Amniotic epithelial cell (primary cell): ENCODE measurements at places on chromosomes 6 and 20.
A peak's percentile ranks its signal among the peaks of the same experiment; 100 is the strongest.

GRCh38 chr6:136525586-136526195, 24.5 kb downstream of the MAP7 start:
- DNase-seq, result peak; percentile 17

DNA sequence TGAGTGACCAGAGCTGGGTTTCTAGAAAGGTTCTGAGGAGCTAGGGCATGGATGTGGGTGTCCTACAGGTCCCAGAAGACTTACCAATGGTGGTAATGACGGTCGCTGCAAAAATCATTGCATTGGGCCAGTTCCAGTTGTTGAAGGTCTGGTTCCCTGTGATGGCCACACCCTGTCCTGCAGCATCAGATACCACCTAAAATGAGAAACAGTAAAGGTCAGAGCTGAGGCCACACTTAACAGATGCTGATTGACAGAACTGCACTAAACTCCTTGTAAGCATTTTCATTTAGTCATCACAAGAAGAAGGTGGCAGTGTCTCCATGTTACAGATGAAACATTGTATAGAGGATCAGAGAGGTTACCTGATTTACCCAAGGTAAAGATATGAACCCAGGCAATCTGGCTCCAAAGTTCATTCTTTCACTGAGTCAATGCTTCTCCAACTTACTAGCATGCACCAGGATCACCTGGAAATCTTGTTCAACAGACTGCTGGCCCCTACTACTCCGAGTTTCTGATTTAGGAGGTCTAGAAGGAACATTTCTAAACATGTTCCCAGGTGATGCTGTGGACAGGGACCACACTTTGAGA, 33.4 kb downstream of the KCNK5 start:
- no peak for DNase-seq

- DNase-seq, result no peak
Observed at GRCh38 chr6:39441301-39441700, 118.8 kb upstream of the KCNK16 start.

- DNase-seq, result peak; percentile 64
Observed at GRCh38 chr6:111973927-111974639, 79.8 kb upstream of the CCN6 start.

GRCh38 chr6:11044712-11045167, 635 bp upstream of the ELOVL2 start:
- no peak for DNase-seq

- DNase-seq, result peak; percentile 73
Observed at GRCh38 chr6:158605266-158605878, 39.2 kb downstream of the DYNLT1 start.

- no peak for DNase-seq
Observed at GRCh38 chr20:39961637-39962244, 727.3 kb downstream of the MAFB start.

- DNase-seq, result no peak
Observed at GRCh38 chr20:49432550-49432949, 49.9 kb downstream of the KCNB1 start.

DNA sequence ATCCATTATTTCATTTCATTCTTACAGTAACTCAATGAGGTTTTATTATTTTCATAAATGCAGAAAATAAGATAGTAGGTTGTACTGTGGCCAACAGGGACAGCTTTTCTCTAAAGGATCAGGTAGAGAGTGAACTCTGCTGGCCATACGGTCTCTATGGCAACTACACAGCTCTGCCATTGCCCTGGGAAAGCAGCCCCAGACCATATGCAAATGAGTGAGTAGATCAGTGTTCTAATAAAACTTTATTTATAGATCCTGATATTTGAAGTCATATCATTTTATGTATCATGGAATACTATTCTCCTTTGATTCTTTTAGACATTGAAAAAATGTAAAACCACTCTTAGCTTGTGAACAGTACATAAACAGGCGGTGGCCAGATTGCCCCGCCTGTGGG, 192.5 kb upstream of the RREB1 start:
- DNase-seq, result no peak

DNA sequence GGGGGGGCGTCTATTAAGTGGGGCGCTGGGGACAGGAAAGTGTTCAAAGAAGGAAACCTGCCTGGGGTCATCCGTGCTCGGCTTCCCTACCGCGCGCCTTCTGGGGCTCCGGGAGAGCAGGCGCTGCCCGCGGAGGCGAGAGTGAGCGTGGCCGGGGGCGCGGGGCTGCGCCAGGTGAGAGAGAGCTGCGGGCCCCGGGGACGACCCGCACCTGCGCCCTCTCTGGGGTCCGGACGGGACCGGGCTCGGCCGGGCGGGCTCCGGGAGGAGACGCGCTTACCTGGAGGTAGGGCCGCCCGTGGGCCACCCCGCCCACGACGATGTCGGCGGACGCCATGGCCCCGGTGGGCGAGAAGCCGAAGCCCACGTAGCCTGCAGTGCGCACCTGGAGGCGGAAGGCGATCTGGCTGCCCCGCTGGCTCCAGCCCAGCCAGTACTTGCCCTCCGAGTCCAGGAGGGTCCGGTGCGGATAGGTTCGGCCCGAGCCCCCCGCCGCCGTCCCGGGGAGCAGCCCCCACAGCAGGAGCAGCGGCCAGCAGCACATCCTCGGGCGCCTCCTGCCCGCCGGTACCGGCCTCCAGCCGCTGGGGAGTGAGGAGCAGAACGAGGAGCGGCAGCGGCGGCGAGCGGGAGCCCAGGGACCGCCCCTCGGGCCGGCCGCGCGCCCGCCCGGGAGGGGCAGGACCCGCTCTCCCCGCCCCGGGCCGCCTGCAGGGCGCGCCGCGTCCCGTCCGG, at the start of gene MOXD1:
MOXD1 (minus strand) TSS at position 593 of the 735 bp plus-strand sequence; CDS start at position 544, 49 bp downstream.
- DNase-seq, result peak; percentile 22

DNA sequence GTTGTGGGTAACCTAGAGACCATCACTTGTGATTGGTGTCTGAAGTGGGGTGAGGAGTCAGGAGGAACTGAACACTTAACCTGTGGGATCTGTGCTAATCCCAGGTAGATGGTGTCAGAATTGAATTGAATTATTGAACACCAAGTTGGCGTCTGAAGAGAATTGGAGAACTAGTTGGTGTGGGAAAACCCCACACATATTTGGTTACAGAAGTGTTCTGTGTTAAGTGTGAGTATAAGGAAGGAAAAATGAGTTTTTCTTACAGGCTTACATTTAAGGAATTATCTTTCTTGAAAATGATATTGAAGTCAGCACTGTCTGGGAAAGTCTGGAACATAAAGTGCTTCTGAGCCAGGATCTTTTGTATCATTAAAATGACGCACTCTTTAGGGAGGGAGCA, 182.9 kb upstream of the ECI2 start:
- no peak for DNase-seq

DNA sequence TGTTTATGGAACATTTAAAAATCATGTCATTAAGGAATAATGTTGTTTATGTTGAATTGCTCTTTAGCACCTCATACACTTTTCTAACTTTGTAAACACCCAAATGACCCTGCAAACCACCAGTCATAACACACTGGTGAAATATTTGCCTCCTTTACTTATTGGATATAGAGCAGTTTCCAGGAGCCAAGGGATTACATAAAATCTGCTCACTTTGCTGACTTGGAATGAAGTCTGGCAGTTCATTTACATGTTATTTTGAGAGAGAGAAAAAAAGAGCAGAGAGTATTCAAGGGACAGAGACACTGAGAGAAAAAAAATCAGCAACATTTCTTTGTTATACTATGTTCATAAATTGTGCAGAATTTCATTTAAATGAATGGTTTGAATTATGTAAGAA, 46.6 kb upstream of the DEFB112 start:
- DNase-seq, result no peak

DNA sequence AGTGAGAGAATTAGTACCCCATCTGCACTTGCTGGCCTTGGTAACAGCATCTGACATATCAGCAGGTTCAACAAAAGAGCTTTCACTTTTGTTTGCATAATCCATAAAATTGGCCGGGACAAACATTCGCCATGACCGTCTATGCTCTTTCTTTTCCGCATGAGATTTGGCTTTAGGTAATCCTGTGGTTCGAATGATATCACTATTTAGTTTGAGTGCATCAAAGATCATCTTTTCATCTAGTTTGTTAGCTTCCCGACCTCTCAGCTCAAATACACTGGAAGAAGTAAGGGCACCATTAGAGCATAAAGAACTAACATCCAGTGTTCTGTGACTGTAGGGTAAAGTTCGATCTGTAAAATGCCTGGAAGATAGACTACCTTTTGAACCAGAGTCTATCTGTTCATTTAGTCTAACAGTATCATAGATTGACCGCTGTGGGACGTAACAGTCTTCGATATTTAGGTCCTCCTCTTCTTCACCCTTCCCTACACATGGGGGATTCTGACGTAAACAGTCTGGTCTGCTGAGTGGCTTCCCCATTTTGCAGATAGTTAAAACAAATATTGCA, 101.6 kb downstream of the DST start:
- no peak for DNase-seq

GRCh38 chr6:68710916-68711315, 75.8 kb downstream of the ADGRB3 start:
- DNase-seq, result no peak

- DNase-seq, result no peak
Observed at GRCh38 chr6:13012977-13013680, 296.6 kb downstream of the PHACTR1 start.

DNA sequence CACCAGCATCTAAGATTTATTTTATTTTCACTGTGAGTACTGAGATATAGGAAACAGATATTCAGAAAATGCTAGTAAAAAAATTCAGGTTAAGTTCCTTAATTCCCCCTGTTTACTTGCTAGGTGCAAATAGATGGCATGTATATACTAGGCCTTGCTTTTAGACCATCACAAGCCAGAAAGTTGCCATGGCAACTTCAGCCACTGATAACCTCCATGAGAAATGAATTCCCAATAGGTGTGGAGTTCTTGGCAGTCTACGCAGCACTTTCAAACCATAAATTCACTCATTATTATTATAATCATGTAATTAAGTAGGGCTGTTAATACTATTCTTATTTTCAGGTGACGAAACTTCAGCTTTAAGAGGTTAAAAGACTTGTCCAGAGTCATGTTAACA, 251.6 kb upstream of the TFAP2D start:
- no peak for DNase-seq

DNA sequence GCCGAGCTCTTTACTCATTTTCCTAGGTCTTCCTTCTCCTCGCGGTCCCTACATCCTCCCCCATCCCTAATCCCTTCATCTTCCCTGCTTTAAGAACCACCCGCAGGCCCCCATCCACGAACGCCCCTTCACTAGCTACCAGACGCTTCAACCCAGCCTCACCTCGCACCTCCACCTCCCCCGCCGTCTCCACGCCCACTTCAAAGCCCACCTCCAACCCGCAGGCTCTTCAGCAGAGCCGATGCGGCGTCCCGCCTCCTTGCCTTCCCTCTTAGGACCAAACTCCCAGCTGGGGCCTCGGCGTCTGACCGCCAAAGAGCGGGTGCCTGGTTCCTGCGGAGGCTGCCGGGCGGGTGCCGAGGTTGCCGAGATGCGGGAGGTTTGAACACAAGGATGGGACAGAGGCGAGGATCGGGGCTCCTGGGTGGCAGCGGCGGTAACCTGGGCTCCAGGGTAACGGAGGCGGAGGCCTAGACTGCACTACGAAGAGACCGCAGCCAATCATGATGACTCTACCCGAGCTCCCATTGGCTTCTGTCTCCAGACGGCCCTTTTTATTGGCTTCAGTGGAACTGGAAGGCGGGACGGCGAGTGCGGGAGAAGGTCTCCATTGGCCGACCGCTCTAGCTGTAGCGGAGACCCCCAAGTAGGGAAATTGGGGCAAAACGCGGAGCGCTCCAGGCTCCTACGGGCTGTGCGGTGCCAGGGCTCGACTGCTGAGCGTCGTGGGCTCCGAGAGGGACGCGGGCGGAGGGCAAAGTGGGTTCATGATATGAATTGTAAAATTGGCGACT, at the start of gene LCA5:
LCA5 (minus strand) TSS at position 477 of the 794 bp plus-strand sequence. CDS start 18,536 bp downstream, outside the sequence.
- DNase-seq, result peak; percentile 98

DNA sequence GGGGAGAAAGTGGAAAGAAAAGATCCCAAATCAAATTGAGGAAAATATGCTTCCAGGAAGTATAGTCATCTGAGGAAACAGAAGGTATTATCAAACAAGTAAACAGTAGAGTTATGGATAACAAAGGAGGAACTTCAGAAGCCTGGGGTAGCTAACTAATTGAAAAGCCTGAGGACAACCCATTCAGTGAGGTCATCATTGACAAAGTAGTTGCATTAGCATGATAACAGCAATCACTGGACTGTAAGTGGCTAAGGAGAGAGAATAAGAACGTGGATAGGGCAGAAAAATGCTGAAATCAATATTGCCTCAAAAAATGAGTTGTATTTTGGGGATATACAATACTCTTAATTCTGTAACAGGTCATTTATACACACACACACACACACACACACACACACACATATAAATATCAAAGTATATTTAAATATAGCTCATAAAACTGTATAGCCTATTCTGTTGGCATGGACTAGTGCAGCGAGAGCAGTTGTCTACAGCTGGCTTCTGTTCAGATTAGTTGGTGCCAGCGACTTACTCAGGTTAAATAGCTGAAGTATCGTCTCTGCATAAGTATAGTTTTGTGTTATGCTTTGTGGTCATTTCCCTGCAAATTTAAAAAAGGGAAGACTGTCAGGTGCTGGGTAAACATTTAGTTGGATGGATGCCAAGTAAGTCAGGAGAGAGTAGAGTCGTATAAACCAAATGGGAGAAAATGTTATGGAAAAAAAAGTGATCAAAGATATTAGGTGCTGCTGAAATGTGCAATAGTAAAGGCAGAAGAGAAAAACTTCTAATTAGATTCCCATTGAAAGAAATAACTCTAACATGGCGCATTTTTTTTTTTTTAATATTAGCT, 33.8 kb upstream of the CTAGE9 start:
- DNase-seq, result no peak

DNA sequence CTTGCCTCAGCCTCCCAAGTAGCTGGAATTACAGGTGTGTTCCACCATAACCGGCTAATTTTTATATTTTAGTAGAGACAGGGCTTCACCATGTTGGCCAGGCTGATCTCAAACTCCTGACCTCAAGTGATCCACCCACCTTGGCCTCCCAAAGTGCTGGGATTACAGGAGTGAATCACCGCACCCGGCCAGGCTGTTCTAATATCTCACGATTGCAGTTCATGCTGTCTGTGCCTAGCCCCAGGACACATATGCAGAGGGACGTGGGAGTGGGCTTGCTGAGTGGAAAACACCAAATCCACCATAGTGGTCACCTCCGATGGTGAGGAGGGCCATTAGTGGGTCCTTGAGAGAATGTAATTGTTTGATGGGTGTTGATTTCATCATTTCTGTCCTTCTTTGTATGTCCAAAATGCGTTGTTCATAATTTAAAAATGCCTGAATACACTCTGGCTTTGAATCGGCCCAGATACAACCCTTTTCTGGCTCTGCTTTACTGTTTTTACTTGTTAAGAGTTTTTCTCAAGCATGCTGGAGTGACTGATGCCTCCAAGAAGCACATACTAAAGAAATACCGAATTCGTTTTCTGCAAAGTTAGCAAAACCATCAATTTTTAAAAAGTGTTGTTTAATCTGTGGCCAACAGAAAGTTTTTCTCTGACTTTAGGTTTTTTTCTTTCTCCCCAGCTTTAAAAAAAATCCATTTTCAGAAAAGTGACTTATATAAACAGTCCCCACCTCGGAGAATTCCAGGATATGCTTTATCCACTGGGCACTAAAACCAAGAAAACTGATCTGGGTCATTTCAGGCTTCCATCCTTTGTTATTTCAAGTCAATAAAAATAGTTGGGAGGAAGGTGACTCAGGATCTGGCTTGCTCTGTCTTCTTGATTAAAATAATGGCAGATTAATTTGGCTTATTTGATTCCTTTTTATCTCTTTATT, 18.8 kb upstream of the RALGAPA2 start:
- DNase-seq, result no peak
